ENCODE measurements at places on chromosomes 3 and 15. TPM values are rescaled to one million over a fixed set of nuclear protein-coding genes. Genes with fewer than 3 reads are reported as not detected.
A peak's percentile ranks its signal among the peaks of the same experiment; 100 is the strongest.

GRCh38 chr3:54932606-54933005 lies 4.7 kb upstream of the LRTM1 start:
- no peak overlapping the region for H3K4me3 ChIP-seq
- no peak for DNase-seq
- H3K4me1 ChIP-seq, result no peaks in the 10 kb centered on the region
- no peaks in the 10 kb centered on the region for H3K36me3 ChIP-seq
- no peak overlapping the region for H3K27ac ChIP-seq

DNA sequence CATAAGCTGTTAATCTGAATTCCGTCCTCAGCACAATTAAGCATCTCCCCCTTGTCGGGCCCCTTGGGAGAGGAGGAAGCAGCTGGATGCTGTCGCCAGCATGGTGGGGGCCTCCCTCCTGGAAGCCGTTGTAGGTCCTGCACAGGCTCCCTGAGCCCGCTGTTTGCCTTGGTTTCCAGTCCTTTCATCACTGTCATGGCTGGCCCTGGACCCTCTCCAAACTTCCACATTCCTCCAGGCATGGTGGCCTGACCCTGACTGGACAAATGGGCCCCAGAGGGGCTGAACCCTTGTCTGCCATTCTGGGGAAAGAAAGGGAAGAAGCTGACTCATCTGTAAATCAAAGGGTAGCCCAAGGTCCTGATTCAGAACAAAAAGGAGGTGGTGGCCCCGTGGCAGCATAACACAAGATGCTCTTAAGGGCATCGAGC lies 300.5 kb upstream of the LRRFIP2 start:
- no peak for DNase-seq
- no peak overlapping the region for H3K4me3 ChIP-seq
- peaks cover 7% of the 10 kb centered on the region for H3K4me1 ChIP-seq
- H3K27ac ChIP-seq, result no peak overlapping the region
- H3K27me3 ChIP-seq, result no peaks in the 10 kb centered on the region

DNA sequence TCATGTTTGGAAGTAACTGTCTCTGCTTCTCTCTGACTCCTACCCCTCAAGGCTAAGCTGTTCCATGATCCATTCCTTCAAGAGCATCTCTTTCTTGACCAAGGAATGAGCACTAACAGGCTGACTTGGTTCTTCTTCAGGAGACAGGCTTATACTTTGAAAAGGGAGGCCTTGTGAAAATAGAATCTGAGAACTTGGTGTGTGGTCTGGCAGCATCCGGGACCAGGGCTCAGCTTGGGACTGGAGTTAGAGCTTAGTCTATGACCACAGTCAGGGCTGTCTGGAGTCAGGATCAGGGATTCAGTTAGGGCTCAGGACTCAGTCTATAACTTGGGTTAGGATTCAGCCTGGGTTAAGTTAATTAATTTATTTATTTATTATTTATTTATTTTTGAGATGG lies 44.9 kb upstream of the SLC6A6 start:
- H3K36me3 ChIP-seq, result no peaks in the 10 kb centered on the region
- H3K4me3 ChIP-seq, result no peak overlapping the region
- no peak overlapping the region for H3K27ac ChIP-seq
- no peak for DNase-seq
- H3K4me1 ChIP-seq, result peaks cover 7% of the 10 kb centered on the region
- H3K27me3 ChIP-seq, result no peaks in the 10 kb centered on the region

DNA sequence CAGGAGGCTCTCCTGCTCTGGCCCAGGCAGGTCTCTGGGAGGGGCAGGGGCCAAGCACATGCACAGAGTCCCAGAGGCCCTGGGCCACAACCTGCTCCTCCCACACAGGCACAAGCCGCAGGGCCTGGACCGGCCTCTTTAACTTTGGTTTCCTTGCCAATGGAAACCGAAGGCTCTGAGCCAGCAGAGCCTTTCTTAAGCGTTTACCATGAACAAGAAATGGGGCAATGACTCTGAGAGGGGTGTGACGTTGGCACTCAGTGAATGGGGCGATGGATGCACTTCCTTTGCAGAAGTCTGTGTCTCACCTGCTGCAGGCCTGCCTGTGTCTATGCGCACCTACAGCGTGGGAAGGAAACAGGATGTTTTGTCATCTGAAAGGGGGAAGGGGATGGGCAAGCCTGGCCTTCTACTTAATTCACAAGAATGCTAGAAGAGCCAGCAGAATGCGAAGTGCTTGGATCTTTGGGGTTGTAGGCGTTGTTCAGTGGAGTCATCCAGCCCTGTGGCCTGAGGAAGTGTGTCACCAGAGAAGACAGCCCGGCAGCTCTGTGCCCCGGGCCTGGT lies 41.8 kb downstream of the IFT122 start:
- peak; percentile 78 for DNase-seq
- H3K4me3 ChIP-seq, result no peak overlapping the region
- H3K4me1 ChIP-seq, result peaks cover 2% of the 10 kb centered on the region
- peaks cover 3% of the 10 kb centered on the region for H3K36me3 ChIP-seq

GRCh38 chr3:73072634-73073033 lies 11.2 kb downstream of the EBLN2 start:
- H3K36me3 ChIP-seq, result no peaks in the 10 kb centered on the region
- H3K27ac ChIP-seq, result no peak overlapping the region
- H3K4me1 ChIP-seq, result peaks cover 4% of the 10 kb centered on the region
- H3K4me3 ChIP-seq, result no peak overlapping the region
- H3K27me3 ChIP-seq, result no peaks in the 10 kb centered on the region

GRCh38 chr3:22089284-22089683 lies 338.3 kb upstream of the ZNF385D start:
- no peak for DNase-seq
- no peak overlapping the region for H3K4me3 ChIP-seq
- H3K36me3 ChIP-seq, result no peaks in the 10 kb centered on the region
- no peaks in the 10 kb centered on the region for H3K27me3 ChIP-seq

GRCh38 chr3:98329392-98330124 lies 24.1 kb upstream of the OR5K4 start:
- DNase-seq, result no peak
- H3K4me1 ChIP-seq, result no peaks in the 10 kb centered on the region
- no peak overlapping the region for H3K27ac ChIP-seq
- no peaks in the 10 kb centered on the region for H3K36me3 ChIP-seq

DNA sequence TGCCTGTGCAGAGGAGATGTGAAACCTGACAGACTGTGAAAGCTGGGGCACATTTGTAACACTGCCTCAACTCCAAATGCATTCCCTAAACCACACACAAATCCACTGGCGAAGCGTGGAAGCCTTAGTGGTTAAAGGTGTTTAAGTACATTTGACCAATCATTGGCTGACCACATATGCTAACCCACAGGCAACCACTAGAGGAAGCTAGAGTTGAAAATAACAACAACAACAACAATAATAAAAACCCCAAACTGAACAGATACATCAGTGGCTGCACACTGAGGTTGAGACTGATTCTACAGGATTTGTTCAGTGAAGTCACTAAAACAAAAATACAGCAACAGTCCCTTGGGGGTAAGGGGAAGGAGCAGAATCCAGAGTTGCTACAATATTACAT lies 129.7 kb downstream of the TJP1 start:
- no peaks in the 10 kb centered on the region for H3K4me1 ChIP-seq
- no peak overlapping the region for H3K4me3 ChIP-seq
- H3K27me3 ChIP-seq, result no peaks in the 10 kb centered on the region
- DNase-seq, result no peak
- no peaks in the 10 kb centered on the region for H3K36me3 ChIP-seq

DNA sequence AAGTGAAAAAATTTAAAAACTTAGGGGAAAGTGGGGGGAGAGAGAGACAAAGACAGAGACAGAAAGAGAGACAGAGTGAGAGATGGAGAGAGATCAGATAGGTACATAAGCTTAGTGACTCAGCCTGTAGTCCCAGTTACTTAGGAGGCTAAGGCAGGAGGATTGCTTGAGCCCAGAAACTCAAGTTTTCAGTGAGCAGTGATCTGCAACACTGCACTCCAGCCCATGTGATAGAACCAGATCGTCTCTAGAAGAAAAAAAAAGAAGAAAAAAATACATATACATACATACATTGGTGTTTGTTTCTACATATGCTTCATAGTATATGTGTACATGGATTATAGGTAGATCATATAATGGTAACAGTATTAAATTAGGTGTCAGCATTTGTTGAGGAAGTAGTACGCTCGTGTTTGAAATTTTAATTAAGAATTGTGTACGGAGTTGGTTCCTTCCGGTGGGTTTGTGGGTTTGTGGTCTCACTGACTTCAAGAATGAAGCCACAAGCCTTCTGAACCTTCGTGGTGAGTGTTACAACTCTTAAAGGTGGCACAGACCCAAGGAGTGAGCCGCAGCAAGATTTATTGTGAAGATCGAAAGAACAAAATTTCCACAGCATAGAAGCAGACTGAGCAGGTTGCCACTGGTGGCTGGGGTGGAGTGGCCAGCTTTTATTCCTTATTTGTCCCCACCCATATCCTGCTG lies 38.3 kb upstream of the SNRPN start:
- H3K27ac ChIP-seq, result no peak overlapping the region
- no peaks in the 10 kb centered on the region for H3K36me3 ChIP-seq
- no peaks in the 10 kb centered on the region for H3K27me3 ChIP-seq
- DNase-seq, result no peak
- no peaks in the 10 kb centered on the region for H3K4me1 ChIP-seq

DNA sequence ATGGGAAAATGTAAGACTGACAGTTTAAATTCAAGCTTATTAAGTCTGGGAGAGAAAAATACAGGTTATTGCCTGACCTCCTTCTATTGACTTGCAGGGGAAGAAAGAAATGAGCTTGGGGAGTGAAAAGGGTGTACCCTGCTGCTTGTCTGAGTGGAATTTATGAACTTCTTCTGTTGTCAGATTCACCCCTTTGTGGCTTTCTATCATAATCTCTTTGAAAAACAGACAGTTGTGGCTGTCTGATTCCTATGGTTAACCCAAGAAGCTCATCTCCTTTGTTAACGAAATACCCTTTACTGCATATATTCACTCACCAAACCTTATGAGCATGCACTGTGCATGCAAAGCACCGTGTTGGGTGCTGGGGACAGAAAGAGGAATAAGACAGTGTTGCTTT lies 22.5 kb downstream of the GPD1L start:
- no peaks in the 10 kb centered on the region for H3K27me3 ChIP-seq
- no peak overlapping the region for H3K27ac ChIP-seq
- H3K4me3 ChIP-seq, result no peak overlapping the region

- H3K27ac ChIP-seq, result no peak overlapping the region
- H3K27me3 ChIP-seq, result no peaks in the 10 kb centered on the region
- no peak overlapping the region for H3K4me3 ChIP-seq
- no peaks in the 10 kb centered on the region for H3K4me1 ChIP-seq
- H3K36me3 ChIP-seq, result no peaks in the 10 kb centered on the region
Measured at GRCh38 chr3:5504135-5504534, 316.6 kb downstream of the EDEM1 start.

DNA sequence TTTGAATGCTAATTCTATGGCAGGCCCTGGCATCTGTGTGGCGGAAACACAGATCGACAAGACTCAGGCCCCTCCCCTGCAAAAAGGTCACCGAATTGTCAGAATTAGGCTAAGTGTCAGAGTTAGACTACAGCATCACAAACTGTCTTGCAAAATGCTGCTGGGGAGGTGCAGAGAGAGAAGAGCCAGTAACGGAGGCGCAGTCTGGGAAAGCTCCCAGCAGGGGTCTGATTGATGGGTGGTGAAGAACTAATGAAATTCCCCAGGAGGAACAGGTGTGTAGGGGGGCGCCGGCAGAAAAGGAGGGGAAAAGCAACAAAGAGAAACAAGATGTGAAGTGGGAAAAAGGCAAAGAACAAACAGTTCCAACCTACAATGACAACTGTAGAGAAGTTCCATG lies 72.7 kb upstream of the TAMM41 start:
- no peak overlapping the region for H3K4me3 ChIP-seq
- no peak overlapping the region for H3K27ac ChIP-seq
- no peak for DNase-seq
- H3K4me1 ChIP-seq, result no peaks in the 10 kb centered on the region
- no peaks in the 10 kb centered on the region for H3K36me3 ChIP-seq

DNA sequence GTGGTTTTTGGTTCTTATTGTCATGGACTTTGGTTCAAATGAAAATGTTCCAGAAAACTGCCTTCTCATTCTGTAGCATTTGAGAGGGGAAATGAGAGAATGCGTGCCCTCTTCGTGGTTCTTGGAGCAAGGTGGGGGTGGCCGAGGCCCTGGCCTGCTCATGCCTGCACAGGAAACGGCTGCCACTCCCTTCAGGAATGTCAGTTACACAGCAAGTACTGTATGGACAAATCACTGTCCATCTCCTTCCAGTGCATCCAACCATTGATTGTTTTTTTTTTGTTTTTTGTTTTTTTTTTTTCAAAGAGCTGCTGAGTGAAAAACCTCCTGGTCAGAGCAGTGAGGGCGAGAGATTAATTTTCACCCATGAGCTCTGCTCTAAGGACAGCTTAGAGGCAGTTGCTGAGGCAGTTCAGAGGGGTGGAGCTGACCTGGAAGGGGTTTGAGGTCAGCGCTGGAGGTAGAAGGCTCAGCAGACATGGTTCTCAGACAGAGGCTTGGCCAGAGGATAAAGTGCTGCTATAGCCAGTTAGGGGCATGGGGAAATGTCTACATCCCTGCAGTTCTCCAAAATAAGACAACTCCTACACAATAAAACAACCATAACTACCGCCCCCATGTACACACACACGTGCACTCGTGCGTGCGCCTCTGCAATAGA lies 20.2 kb upstream of the KIF23 start:
- DNase-seq, result no peak
- no peaks in the 10 kb centered on the region for H3K36me3 ChIP-seq
- peak overlapping the region; percentile 26 for H3K27ac ChIP-seq

- no peaks in the 10 kb centered on the region for H3K36me3 ChIP-seq
- DNase-seq, result no peak
- peaks cover 7% of the 10 kb centered on the region for H3K4me1 ChIP-seq
- no peak overlapping the region for H3K27ac ChIP-seq
- no peak overlapping the region for H3K4me3 ChIP-seq
- no peaks in the 10 kb centered on the region for H3K27me3 ChIP-seq
Measured at GRCh38 chr15:92623435-92623834, 32.1 kb downstream of the FAM174B start.

- H3K27ac ChIP-seq, result peak overlapping the region; percentile 84
- H3K36me3 ChIP-seq, result no peaks in the 10 kb centered on the region
- no peak overlapping the region for H3K4me3 ChIP-seq
- no peaks in the 10 kb centered on the region for H3K27me3 ChIP-seq
Measured at GRCh38 chr3:171828902-171829770, 14.0 kb upstream of the TMEM212 start.

DNA sequence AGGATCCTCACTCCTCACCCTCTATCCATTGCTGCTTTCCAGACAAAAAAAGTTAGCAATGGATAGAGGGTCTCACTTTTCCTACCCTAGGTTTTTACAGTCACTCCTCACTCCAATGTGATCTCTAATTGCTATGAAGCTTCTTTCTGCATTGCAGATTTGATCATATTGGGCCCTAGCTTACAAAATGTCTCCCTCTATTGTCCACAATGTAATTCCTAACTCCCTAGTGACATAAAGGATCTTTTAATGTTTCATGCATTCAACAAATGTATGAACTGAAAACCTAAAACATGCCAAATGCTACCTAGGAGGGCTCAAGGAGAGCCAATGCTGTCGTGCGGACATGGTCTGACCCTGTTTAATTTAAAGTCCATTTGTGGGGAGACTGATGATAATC lies 234.8 kb downstream of the CADM2 start:
- no peaks in the 10 kb centered on the region for H3K4me1 ChIP-seq
- no peak overlapping the region for H3K27ac ChIP-seq
- H3K36me3 ChIP-seq, result no peaks in the 10 kb centered on the region
- no peaks in the 10 kb centered on the region for H3K27me3 ChIP-seq
- no peak for DNase-seq
- H3K4me3 ChIP-seq, result no peak overlapping the region

GRCh38 chr15:88725305-88726210 lies 77.7 kb upstream of the ACAN start:
- no peak overlapping the region for H3K27ac ChIP-seq
- H3K4me1 ChIP-seq, result no peaks in the 10 kb centered on the region
- H3K36me3 ChIP-seq, result no peaks in the 10 kb centered on the region
- no peaks in the 10 kb centered on the region for H3K27me3 ChIP-seq
- no peak overlapping the region for H3K4me3 ChIP-seq
- DNase-seq, result no peak

The PPP1R14D gene
- total RNA-seq, result not detected

The IL17RD gene
- 35.8 TPM for total RNA-seq

The SAMD7 gene
- not detected for total RNA-seq

The SERINC4 gene
- total RNA-seq, result not detected
